ENCODE measurements at places on chromosomes 5 and 9.

DNA sequence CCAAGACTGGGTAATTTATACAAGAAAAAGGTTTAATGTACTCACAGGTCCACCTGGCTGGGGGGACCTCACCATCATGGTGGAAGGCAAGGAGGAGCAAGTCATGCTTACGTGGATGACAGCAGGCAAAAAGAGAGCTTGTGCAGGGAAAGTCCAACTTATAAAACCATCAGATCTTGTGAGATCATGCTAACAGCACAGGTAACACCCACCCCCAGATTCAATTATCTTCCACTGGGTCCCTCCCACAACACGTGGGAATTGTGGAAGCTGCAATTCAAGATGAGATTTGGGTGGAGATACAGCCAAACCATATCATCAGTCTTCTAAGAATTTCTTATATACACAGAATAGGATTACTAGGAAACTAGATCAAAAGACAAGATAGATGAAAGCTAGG, 555.6 kb downstream of the PRR16 start:
- DNase-seq, result no peak

DNA sequence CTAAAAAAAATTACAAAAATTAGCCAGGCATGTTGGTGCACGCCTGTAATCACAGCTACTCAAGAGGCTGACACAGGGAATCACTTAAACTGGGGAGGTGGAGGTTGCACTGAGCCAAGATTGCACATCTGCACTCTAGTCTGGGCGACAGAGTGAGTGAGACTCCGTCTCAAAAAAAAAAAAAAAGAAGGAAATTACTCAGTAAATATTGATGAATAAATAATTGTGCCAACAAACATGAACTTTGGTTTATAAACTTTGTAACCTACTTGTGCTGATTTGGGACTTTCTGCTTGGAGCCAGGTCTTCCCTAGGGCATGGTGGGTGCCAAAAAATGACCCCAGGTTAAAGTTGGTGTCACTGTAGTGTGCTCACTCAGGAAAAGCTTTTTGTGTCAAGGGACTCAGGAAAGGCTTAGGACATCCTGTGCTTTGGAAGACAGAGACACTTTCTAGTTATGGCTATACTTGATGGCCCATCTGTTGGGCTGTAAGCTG, 19.0 kb downstream of the ABLIM3 start:
- no peak for DNase-seq

DNA sequence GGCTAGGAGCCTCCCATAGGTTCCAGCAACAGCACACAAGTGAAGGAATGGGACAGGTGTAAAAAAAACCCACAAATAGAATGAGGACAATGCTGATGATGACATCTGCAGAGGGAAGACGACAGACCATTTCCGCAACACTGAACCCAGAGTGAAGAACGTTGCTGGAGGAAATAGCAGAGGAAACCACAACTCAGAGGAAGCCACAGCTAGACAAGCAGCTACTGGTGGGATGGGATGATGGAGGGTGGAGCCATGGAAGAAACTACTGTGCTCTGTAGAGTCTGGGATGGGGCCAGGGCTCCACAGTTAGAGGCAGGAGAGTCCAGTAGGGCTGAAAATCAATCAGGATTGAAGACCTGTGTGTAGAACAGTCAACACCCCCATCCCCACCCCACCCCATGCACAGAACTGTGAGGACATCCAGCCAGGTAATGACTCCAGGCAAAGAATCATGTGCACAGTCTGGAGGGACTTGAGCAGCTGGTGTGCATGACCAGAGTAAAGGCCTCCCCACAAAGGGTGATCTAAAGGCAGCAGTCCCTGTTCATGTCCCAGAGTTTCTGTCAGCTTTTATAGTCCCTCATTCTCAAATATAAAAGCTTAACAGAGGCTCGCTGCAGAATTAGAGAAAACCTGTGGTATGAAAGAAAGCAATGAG, 65.2 kb upstream of the SPIN1 start:
- DNase-seq, result no peak

GRCh38 chr9:104788251-104788650, 24.3 kb downstream of the NIPSNAP3B start:
- DNase-seq, result no peak

All from C1 segment of cervical spinal cord (tissue), 14 donors.